ENCODE measurements at places on chromosomes 7 and 10.

GRCh38 chr10:77603534-77603927 lies 34.1 kb downstream of the KCNMA1 start:
- DNase-seq = no peak

- no peak for DNase-seq
These were observed 80.5 kb downstream of the FAM13C start for GRCh38 chr10:59281861-59282260.

DNA sequence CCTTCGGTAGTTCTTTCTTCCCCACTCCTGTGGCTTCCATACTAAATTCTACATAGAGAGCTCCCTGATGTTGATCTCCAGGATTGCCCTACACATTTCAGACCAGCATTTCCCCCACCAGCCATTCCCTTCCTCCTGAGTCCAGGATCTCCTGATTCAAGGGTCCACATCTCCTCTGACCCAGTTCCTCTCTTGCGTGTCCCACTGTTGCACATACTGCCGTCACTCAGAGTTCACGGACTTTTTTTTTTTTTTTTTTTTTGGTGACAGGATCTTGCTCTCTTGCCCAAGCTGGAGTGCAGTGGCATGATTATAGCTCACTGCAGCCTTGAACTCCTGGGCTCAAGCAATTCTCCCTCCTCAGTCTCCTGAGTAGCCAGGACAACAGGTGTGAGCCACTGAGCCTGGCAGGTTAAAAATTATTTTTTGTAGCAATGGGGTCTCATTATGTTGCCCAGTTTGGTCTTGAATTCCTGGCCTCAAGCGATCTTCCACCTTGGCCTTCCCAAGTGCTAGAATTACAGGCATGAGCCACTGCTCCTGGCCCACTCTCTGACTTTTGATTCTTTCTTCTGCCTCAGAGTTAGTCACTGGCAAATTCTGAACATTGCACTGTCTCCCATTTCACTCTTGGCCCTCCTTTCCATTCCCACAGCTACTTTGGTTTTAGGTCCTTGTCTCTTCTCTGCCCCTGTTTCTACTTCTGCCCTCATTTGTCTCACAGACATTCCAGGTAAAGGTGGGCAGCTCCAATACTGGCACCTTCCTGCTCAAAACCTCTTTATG lies 29.6 kb upstream of the ZRANB1 start:
- no peak for DNase-seq

DNA sequence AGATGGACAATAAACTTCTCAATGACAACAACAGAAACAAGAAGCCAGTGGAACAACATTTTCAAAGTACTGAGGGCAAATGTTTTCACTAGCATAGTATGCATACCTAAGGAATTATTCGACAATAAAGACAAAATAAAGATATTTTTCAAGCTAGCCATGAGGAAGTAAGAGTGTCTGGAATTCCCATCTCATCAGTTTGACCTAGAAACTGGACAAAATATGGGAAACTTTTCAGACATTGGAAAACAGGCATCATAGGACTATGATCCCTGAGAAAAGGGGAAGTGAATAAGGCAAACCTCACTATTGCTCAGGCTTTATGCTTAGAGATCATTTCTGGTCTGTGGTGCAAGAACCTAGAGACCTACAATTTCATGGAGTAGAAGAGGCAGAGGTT lies 86.3 kb downstream of the OAT start:
- no peak for DNase-seq
